ENCODE measurements at places on chromosomes 1 and 21.
A peak's percentile ranks its signal among the peaks of the same experiment; 100 is the strongest.

- peak; percentile 14 for DNase-seq
These were observed 11.7 kb downstream of the PYHIN1 start for GRCh38 chr1:158943059-158943458.

DNA sequence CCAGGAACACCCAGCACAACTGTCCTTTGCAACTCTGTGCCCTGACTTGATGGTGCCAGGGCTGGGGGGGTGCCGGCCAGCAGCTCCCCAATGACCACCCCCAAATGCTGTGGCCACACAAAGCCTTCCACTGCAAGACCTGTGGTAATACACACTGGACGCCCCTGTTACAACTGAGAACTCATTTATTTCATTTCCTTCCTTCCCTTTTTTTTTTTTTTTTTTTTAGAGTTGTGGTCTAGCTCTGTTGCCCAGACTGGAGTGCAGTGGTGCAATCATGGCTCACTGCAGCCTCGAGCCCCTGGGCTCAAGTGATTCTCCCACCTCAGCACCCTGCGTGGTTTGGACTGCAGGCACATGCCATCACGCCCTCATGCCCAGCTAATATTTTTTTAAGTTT, 25.2 kb downstream of the TP73 start:
- no peak for DNase-seq

GRCh38 chr1:20188455-20188817, 2.1 kb upstream of the PLA2G2C start:
- DNase-seq, result no peak

DNA sequence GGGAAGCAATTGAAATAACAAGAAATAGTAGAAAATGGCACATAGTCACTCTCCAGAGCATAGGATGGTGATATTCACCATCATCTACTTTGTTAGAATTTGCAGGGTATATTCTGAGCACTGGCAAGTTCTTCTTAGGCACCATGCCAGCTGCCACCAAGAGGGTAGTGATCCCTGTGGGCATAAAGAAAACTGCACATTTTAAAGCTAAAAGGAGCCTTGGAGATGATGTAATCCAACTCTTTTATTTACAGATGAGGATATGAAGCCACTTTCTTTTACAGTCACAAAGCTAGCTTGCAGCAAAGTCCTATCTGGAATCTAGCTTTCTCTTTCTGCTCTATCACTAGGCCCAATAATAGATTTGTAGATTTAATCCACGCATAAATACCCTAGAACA, 69.0 kb downstream of the PTGER3 start:
- DNase-seq, result no peak

DNA sequence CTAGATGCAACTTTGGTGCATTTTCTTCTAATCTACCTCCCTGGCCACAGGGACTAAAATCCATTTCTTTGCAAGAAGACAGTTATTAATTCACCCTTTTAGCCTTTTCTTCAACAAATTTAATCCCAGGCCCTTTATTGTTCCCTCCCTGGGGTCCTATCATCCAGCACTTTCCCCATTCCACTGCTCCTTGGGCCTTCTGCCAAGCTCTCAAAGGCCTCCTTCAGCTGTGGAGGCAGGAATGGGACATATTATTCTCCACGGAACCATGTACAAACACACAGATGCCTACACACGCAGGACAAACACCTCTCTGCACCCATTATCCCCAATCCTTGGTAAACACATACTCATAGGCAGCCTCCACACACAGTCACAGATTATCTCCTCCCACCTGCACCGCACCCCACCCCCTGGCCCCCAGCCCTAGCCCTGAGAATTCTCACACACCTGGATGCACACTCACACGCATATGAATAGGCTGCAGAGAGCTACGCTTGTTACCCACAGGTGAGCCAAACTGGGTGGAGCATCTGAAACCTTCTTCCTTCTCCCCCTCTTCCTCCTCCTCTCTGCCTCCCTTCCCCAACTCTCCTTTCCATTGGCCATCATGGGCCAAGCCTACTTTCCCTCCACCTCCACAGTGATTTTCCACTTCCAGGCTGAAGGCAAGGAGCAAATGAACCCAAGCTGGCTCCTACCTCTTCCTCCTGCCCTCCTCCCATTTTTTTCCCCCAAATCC, 11.7 kb downstream of the TAGLN2 start:
- DNase-seq, result no peak

- no peak for DNase-seq
These were observed 219.0 kb upstream of the SPAG17 start for GRCh38 chr1:118404024-118404423.

DNA sequence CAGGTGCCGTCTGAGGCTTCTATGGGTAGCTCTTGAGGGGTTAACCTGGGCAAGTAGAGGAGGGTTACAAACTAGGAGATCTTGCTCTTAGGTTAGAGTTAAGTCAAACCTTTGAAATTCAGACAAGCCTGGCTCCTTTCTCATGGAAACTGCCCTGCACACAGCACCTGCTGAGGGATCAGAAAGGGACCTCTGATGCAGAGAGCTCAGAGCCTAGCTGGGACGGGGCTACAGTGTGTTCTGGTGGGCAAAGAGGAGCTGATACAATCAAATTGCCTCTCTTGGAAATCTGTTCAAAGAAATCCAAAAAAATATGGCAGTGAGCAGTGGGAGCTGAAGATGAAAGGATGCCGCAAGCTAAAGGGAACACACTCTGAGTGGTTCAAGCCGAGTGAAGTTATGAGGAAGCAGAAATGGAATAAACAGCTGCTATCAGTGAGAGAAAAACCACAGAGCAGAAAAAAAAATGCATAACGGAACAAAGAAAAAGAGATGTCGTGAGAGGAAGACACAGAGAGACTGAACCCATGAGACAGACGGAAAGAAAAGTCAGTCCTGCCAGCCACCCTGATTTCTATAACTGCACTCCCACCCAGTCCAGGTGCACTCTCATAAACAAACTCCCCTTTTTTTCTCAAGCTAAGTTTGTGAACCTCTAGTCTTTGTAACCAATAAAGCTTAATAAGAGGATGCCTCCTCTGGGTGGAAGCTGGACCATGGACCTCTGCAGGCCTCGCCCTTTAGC, 26.6 kb downstream of the PAFAH2 start:
- no peak for DNase-seq

DNA sequence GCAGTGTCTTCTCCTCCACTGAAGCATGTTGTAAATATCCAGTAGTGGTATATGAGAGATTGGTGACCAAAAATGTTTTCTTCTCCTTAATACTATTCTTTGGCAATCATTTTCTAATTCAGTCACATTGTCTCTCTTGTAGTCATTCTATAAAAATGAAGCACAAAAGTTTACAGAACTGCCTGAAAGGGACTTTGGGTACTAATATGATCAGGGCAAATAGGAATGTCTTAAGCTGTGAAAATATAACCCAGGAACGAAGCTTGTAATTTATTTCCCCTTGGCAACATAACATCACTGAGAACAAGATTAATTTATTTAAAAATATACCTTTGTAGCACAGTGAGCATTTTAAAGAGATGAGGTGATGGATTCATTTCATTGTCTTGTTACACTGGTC, 4.9 kb downstream of the B3GALT2 start:
- DNase-seq, result no peak

DNA sequence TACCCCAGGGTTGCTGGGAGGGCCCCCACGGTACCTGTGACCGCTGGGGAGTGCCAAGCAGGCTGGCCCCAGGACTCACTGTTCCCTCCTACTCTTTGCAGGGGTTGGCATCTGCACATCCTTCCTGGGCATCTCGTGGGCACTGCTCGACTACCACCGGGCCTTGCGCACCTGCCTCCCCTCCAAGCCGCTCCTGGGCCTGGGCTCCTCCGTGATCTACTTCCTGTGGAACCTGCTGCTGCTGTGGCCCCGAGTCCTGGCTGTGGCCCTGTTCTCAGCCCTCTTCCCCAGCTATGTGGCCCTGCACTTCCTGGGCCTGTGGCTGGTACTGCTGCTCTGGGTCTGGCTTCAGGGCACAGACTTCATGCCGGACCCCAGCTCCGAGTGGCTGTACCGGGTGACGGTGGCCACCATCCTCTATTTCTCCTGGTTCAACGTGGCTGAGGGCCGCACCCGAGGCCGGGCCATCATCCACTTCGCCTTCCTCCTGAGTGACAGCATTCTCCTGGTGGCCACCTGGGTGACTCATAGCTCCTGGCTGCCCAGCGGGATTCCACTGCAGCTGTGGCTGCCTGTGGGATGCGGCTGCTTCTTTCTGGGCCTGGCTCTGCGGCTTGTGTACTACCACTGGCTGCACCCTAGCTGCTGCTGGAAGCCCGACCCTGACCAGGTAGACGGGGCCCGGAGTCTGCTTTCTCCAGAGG, 6.8 kb downstream of the XKR8 start:
- DNase-seq, result no peak

DNA sequence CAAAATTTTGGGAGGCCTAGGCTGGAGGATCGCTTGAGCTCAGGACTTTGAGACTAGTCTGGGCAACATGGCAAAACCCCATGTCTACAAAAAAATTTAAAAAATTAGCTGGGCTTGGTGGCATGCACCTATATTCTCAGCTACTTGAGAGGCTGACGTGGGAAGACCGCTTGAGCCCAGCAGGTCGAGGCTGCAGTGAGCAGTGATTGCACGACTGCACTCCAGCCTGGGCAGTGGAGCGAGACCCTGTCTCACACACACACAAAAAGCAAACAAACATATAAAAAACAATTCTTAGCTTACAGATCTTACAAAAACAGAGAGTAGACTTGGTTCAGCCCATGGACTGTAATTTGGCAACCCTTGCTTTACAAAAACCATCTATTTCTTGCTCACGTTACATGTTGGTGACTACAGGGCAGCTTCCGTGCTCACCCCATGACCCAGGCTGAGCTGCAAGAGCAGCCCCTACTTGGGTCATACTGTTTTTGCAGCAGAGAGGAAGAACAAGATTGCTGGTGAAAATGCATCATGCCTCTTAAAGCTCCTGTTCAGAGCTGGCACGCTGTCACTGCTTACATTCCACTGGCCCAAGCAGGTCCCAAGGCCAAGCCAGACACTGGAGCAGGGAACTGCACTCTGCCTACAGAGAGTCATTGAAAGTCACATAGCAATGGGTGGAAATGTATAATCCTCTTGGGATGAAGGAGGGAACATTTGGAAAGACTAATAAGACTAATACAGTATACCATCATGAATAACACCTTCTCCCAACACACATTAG, 13.4 kb upstream of the ZBTB8A start:
- no peak for DNase-seq

DNA sequence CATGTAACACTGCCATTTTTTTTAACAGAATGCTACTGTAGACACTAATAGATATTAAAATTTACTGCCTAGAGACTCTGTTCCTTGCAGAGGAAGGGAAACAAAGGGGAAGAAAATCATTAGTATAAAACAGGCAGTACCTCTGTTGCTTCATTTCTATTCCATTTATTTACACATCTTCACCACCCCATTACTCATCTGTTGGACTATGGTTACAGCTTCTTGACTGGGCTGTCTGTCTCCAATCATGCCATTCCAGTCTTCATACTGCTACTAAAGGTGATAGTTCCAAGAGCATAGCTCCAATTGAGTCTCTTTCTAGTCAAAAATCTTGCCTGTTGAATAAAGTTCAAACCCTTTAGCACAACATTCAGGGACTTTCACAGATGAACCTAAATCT, 22.2 kb upstream of the GPR25 start:
- no peak for DNase-seq

- DNase-seq, result no peak
These were observed 186.4 kb downstream of the HMCN1 start for GRCh38 chr1:185920602-185921001.

DNA sequence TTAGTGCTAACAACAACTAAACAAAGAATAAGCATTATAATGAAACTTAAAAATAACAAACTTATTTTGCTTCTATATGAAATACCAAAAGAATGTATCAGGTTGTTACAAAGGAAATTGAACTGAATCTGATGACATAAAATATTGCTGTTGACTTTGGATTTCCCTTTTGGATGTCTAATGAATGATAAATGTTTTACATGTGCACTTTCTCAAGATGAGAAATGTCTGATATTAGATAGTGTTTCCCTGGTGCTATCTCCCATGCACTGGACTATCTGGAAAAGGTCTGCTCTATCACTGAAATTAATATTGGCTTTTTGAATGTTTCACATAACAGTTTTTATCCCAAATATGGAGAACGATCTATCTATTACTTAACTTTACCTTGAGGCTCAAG, 179.9 kb downstream of the HMCN1 start:
- no peak for DNase-seq

DNA sequence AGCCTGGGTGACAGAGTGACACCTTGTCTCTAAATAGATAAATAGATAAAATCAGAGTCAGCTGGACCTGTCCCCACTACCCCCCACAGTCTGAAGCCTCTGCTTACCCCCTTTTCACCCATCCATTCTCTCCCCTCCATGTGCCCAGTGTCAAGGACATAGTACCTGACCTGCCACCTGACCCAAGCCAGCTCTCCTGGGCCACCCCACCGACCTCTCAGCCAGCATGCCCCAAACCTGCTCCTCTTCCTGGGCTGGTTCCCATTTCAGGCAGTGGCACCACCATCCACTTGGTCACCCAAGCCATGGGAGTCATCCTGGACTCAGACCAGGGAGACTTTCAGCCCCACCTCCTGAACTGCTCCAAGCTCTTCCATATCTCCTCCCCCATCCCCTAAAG, 28.2 kb downstream of the CITED4 start:
- no peak for DNase-seq

GRCh38 chr1:247421074-247421473, 5.1 kb downstream of the NLRP3 start:
- DNase-seq, result peak; percentile 11

DNA sequence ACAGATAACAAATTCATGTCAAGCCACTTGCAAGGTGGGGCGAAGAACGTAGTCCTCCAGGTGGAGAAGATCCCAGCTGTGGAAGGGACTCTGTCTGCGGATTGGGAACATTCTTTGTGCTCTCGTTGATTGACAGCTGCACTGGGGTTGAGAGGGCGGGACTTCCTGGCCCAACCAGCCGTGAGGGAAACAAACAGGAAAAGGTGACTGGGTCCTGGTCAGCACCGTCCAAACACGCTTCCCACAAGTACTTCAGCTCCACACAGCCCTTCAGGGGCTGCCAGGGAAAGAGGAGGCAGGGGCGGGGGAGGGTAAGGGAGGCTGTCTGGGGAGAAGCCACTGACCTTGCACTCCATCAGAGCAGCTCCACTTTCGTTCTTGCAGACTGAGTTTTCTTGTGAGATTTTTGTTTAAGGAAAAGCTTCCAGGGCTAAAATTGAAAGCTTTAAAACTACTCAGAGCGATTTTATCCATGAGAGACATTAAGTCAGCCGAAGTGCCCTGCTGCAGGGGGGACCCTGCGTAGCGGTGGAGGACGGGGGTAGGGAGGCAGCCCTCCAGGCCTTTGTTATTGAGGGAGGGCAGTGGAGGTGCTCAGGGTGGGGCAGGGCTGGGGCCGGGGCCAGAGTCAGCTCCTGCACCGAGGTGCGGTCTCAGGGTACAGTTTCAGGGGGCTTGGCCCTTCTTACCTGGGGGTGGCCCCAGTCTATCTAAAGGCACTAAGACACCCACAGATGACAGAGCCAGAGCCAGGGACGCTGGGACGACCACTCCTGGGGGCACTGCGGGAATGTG, 21.6 kb upstream of the STUM start:
- peak; percentile 30 for DNase-seq

GRCh38 chr21:45151445-45152160, 77.2 kb downstream of the ADARB1 start:
- no peak for DNase-seq

DNA sequence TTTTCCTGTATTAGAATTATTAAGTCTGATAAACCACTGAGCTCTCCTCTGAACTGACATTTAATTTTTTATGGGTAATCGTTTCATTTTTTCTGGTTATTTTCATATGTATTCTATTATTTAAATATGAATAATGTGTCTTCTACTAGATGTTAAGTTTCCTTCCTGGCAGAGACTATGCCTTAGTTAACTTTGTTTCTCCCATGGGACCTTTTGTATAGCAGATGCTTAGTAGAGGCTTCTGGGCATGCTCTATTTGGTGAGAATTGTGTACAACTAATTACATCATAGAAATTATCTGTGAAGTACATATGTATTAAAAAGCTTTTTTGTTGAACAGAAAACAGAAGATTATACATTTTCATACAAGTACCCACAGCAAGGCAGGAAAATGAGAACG, 23.4 kb downstream of the CTBS start:
- peak; percentile 54 for DNase-seq

All from fibroblast of mammary gland (primary cell).